CD4-positive, alpha-beta T cell treated with Interleukin-6 at 100 ng/mL for 8 hours (primary cell): ENCODE measurements at places on chromosomes 7 and 10.

DNA sequence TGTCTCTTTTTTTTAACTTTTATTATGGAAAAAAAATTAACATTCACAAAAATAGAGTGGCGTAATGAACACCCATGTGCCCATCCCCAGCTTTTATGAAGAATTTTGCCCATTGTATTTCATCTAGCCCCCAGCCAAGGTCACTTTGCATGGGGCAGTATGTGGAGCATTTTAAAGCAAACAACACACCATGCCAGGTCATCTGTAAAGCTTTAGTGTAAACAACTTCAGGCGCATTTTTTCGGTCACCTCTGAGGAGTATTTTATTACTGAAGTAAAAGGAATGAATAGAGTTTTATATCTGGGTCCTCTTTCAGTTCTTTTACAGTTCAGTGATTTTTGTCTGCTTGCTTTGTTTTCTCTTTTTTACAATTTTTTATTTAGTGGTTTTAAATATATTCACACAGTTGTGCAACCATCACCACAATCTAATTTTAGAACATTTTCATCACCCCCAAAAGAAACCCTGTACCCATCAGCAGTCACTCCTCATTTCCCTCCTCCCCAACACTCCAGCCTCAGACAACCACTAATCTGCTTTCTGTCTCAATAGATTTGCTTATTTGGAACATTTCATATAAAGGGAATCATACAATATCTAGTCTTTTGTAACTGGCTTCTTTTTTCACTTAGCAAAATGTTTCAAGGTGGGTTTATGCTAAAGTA, 87.9 kb downstream of the SLC37A3 start:
- no peak for DNase-seq

- no peak for DNase-seq
These were observed 190.8 kb upstream of the PRKCQ start for GRCh38 chr10:6770846-6771245.

DNA sequence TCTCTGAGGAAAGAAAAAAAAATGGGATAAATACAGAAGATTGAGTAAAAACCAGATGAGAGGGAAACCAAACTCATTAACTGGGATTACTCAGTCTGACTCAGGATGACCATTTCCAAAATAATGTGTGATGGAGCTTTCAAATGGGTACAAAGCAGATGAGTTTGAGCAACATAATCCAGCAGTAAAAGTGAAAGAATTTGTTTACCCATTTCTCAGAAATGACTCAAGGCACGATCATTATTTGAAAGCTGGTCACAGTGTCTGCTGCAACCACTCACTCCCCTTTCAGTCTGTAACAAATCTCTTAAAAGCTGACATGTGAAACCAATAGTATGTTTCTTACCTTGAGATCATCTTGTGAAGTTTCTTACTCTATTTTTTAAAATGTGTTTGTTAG, 104.7 kb upstream of the KLF14 start:
- no peak for DNase-seq

DNA sequence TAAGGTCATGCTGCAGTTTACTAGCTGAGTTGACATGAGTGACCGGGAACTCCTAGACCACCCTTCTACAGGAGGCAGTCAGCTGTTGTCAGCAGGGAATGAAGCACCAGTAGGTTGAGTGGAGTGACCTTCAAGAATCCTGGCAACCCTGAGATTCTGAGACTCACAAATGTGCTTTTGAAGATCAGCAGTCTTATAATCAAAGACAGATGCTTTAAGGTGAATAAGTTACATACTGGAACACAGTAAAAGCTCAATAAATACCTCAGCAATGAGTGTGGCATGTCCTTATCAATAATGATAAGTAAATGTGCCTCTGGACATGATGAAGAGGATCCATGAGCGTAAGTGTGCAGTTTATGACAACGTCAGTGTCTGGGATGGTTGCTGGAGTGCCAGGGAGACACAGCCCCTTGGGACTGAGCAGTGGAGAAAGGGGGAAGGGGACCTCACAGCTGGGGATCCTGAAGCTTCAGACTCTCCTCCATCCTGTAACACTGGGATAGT, 11.9 kb upstream of the OR6V1 start:
- no peak for DNase-seq

GRCh38 chr7:106504645-106505044, 156.3 kb downstream of the CCDC71L start:
- no peak for DNase-seq

- no peak for DNase-seq
These were observed 187.5 kb downstream of the EVX1 start for GRCh38 chr7:27430105-27430504.

GRCh38 chr10:25687521-25687920, 246.5 kb upstream of the MYO3A start:
- DNase-seq: no peak

GRCh38 chr10:78893217-78893616, 175.5 kb upstream of the ZMIZ1 start:
- DNase-seq: no peak

- DNase-seq: peak; percentile 24
These were observed 86.6 kb upstream of the C7orf33 start for GRCh38 chr7:148503900-148504487.

GRCh38 chr10:120972259-120972658, 121.1 kb downstream of the WDR11 start:
- DNase-seq: no peak

- DNase-seq: no peak
These were observed 68.2 kb upstream of the DDC start for GRCh38 chr7:50633414-50633710.

DNA sequence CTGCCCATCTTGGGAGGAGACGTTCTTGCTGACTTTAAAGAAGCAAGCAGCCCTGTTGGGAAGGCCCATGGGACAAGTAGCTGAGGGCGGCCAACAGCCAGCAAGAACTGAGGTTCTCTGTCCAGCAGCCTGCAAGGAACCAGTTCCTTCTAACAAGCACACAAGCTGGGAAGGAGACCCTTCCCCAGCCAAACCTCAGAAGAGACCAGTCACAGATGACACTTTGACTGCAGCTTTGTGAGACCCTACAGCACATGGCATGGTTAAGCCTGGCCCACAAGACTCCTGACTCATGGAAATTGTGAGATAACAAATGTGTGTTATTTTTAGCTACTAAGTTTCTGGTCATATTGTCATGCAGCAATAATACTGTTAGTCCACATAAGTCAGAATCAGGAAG, 99.9 kb downstream of the PRLHR start:
- no peak for DNase-seq

GRCh38 chr10:102802920-102803534, 34.2 kb downstream of the CYP17A1 start:
- no peak for DNase-seq

DNA sequence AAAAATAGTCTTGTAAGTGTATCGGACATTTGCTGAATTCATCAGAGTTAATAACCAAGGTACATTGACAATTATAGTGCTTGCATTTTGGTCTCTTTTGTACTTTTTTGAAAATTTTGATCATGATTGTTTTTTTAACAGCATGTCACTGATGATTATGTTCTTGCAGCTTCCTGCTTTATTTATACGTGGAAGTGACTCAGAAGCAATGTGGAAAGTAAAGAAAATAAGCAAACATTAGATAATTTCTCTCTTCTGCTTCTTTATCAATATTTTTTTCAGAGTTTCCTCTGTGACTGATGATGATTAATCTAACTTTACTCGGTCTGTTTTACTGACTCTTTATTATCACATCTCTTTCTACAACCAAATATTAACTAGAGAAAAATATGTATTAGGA, 1351.9 kb downstream of the REEP3 start:
- no peak for DNase-seq

DNA sequence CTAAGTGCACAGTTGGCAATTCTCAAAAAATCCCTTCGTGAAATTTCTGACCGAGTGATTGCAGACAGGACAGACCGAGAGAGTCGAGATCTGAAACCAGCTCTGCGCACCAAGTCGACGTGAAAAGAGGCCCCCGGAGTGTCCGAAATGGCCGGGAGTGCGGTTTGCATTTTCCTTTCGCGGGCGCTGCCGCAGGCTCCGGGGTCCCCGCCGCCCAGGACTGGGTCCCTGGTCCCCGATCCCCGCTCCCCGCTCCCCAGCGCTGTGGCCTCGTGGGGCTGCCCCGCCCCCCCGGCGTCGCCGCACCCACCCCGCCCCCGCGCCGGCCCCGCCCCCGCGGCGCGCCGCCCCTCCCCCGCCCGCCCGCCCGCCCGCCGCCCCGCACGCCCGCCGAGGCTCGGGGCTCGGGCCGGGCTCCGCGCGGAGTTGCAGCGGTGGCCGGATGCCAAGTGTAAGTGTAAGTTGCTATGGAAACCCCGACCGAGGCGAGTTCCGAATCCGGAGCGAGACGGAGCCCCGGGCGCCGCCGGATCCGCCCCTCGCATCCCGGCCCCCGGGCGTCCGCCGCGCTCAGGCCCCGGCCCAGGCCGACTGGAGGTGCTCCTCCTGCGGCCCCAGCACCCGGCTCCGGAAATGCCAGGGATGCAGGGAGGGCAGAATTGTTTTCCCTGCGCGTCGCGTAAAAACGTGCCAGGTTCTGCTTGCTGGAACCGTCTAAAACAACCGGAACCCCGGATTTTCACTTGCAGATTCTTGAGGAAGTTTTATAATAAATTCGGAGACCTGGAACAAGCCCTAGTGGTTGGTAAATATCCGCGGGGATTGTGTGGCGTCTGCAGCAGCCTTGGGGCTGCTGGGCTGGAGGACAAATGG, 4.6 kb downstream of the BMI1 start:
- peak; percentile 79 for DNase-seq

- no peak for DNase-seq
These were observed 31.0 kb upstream of the ABCB4 start for GRCh38 chr7:87506246-87507180.

DNA sequence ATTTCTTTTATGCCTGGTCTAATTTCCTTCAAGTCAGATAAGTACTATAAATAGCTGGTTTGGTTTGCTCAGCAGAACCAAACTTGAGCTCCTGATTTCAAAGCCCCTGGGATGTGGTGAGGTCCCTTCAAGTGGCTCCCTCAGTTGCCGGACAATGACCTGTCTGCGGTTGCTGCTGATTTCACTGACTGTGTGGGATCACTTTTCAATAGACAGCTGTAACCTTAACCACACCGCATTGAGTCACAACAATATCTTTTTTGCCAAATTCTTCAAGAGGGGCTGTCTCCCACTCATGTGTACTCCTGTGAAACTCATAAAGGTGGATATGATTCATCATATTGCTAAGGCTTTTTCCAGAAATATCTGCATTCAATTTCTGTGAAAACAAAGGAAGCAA, 23.1 kb upstream of the ITGA8 start:
- DNase-seq: no peak

DNA sequence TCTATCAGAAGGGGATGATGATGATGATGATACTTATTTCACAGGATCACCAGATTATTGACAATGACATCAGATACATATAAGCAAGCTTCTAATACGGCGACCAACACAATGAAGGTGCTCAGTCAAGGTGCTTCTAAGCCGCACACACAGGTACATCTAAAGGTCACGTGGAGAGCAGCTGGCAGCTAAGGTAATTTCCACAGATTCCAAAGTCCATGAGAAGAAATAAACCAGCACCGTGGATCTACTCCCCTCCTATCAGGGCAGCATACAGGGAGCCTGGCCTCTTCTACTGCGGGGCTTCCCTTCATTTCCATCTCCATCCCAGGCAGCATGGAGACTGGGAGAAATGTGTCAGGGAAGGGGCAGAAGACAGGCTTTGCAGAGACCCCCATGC, 37.5 kb downstream of the DENND11 start:
- DNase-seq: no peak

DNA sequence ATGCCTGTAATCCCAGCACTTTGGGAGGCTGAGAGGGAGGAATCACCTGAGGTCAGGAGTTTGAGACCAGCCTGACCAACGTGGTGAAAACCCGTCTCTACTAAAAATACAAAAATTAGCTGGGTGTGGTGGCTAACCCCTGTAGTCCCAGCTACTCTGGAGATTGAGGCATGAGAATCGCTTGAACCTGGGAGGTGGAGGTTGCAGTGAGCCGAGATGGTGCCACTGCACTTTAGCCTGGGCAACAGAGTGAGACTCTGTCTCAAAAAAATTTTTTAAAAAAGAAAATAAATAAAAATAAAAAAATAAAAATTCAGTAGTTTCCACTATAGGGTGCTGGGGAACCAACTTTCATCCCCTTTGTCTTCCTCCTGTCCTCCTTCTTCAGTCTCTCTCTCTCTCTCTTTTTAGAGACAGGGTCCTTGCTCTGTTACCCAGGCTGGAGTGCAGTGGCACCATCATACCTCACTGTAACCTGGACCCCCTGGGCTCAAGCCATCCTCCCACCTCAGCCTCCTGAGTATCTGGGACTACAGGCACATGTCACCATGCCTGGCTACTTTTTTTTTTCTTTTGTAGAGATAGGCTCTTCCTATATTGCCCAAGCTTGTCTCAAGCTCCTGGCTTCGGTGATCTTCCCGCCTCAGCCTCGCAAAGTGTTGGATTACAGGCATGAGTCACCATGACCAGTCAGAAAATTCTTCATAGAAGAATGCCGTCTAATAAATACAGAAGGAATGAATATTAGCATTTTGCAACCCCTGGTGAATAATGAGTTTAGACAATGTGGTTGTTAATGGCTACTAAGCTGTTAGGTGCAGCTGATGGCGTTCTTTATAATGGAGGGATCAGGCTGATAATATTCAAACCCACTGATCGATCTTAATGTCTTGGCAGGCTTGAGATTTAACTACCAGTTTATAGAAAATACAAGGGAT, 20.6 kb downstream of the RBM20 start:
- DNase-seq: no peak

DNA sequence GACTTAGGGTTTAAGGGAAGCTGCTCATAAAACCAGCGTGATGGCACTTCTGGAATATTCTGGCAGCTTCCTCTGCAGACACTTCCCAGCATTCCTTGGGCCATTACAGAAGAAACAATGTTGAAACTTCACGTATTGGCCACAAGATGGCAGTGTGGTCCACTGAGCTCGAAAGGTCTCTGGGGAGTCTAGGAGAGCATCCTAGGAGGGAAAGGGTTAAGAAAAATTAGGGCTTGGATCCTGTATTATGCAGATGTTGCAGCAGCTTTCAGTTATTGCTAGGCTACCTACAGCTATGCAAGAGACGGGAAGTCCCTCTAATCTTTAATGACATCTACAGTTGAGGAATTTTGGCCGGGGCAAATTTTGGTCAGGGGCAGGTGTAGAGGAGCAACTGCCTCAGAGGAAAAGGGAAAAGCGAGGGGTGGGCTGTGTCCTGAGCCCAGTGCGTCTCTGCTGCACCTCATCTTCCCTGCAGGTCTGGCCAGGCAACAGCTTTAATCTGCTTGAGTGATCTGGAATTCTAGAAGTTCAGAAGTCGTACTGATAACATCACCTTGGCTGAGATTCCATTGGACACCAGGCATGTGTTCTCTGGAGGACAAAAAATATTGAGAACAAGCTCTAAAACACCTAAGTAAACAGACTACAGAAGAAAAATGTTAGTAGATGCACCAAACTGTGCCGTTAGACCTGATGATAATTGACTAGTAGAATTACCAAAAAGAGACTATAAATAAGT, 220.8 kb upstream of the PRSS58 start:
- peak; percentile 23 for DNase-seq
